ENCODE measurements at places on chromosomes 2 and 18.

DNA sequence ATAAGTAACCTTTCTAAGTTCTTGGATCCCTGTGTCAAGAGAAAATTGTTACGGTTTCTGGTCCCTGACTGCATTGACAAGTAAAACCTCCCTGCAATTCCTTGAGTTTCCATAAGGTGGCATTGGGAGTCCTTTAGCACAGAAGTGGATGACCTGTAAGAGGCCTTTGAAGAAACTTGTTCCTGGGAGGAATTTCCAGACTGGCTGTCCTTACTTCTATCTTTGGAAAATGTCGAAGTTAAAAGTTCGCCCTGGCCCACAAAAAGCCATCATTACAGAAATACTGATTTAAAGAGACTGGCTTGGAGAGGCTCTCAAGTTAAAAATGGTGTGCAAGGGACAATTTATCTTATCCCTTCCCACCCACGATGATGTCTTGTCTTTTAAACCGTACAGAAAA is 218.4 kb downstream of the CDH20 start:
- peak; percentile 78 for DNase-seq

- DNase-seq = peak; percentile 10
These were observed 161.7 kb downstream of the PARD3B start for GRCh38 chr2:204706939-204707338.

- peak; percentile 77 for DNase-seq
These were observed 22.0 kb downstream of the GPC1 start for GRCh38 chr2:240457223-240458043.

DNA sequence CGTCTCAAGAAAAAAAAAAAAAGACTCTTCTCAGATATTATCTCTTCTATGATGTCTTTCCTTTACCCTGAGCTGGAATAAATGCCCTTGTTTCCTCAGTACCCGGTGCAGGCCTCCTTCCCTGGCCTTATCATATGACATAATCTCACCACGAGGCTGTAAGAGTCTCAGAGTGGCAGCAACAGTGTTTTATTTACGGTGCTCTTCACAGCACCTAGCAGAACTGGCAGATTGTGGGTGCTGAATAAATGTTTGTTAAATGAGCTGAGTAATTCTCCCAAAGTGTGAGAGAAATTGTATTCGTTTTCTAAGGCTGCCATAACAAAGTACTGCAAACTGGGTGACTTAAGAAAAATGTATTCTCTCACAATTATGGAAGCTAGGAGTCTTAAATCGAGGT is 82.8 kb upstream of the CD28 start:
- DNase-seq = no peak

DNA sequence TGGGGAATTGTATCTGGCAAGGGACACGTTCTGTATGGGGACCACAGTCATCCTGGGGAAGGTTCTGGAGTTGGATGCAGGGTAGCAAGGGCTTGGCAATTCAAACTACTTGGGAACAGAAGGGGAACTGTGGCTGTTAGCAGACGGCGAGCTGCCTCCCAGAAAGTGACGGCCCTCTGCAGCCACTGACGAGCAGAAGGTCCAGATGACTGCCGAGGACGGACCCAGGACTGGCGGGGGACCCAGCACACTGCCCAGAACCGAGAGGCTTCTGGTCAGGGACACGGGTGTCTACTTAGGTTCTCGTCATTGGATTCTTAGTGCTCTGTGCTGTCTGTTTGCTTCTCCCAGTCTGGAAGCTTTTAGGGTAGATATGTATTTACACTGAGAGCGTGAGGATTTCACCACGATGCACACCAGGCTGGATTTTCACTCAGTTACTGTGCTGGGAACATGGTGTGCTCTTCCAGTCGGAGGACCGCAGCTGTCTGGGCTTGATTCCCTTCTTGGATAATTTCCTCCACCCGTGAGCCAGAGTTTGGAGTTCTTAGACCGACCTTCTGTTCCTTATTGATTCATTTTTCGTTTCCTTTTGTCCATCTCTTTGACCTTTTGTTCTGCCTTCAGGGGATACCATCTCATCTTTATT is 13.4 kb downstream of the GPR35 start:
- DNase-seq = no peak

GRCh38 chr18:74172697-74173433 is 24.5 kb downstream of the TIMM21 start:
- no peak for DNase-seq

- DNase-seq = no peak
These were observed 332.8 kb upstream of the UBE2E3 start for GRCh38 chr2:180647621-180648020.

DNA sequence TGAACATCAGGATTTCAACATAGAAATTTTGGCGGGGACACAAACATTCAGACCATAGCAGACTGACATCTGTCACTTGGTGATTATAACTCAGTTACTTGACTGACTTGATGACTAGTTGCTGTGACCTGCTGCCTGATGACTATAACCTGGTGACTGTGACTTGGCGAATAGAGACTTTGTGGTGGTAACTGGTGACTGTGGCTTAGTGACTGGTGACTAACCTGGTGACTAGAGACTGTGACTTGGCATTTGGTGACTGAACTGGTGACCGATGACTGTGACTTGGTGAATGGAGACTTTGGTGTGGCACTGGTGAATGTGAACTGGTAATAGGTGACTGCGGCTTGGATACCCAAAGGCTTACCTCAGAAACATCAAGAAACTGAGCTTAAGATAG is 563.1 kb upstream of the FAM98A start:
- no peak for DNase-seq

DNA sequence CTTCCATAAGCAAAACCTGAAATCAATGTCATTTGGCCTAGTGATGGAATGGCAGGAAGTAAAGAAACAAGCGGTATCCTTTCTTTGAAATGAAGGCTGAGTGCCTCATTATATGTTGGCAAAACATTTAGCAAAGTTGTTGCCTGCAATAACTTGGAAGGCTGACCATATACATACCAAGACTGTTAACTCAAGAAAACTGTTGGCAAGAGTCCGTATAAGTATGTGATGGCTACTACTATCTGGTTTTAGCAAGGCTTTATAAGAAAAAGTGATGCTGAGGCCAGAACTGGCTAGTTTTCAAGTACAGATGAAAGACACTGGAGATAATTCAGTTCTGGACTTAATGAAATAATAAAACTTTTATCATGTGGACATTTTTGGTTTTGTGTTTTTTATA is 356.2 kb downstream of the ZNF521 start:
- DNase-seq = no peak

GRCh38 chr2:128037649-128038048 is 9.8 kb upstream of the SAP130 start:
- DNase-seq = no peak

DNA sequence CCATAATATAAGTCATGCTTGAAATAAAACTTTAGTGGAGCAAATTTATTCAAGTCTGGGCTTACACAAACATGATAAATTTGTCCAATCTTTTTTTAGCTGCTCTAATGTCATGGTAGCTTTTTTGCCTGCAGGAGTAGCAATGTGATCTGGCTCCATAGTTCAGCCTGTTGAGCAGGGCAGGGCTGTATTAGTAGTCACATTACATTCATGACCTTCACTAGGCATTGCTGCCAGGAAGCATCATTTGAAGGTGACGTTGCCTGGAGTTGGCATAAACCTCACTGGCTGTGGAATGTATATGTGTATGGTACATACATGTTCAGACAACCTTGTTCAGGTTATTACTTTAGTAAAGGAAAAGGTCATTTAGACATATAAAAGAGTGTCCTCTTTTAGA is 76.6 kb downstream of the CCDC85A start:
- no peak for DNase-seq

- DNase-seq = no peak
These were observed 237.6 kb downstream of the THSD7B start for GRCh38 chr2:137002896-137003295.

DNA sequence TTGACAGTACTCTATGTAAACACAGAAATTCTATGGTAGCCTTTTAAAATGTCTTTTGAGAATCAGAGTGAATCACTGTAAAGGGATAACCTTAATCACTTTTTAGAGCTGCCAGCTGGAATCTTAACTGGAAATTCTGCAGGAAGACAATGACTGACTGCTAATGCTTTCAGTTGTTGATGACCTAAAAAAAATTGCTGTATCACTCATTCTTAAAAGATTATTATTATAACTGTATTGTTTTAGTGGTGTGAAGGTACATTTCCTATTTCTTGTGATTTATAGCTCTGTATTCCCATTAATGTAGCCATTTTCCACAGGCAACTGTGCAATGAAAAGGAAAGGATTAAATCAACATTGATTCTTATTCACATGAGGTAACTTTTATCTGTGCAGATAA is 260.5 kb downstream of the CALCRL start:
- DNase-seq = no peak

DNA sequence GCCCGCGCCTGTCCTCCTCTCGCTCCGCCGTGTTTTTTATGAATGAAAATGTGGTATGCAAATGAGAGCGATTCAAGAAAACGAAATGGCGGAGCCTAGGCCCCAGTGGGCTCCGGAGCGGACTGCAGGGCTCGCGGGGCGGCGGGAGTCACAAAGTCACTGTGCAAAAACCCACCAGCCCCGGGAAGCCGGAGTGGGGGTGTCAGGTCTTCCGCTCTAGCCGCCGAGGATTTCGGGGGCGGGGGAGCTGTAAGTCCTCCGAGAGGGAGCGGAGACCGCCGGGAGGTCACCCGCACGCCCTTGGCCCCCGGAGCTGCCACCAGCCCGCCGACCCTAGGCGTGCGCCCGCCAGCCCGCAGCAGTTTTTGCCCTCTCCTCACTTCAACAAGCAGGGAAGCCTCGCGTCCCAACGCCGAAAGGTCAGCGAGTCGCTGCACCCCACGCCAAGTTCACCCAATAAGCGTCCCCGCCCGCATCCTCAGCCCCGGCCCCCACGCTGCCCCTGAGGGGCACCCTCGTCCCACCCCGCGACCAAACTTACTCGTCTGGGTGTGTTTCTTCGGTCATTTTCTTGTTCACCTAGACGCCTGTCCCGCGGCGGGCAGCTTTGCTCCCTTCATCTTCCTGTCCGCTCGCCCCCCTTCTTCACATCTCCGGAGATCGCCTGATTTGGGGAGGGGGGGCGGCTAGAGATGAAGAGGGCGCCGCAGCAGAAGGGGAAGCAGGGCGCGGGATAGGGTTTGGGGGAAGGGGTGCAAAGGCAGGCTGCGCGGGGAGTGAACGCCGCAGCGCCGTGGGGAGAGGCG is 775 bp downstream of the SPRED2 start:
- peak; percentile 29 for DNase-seq

- no peak for DNase-seq
These were observed 167.5 kb downstream of the UBR3 start for GRCh38 chr2:169994752-169995151.

DNA sequence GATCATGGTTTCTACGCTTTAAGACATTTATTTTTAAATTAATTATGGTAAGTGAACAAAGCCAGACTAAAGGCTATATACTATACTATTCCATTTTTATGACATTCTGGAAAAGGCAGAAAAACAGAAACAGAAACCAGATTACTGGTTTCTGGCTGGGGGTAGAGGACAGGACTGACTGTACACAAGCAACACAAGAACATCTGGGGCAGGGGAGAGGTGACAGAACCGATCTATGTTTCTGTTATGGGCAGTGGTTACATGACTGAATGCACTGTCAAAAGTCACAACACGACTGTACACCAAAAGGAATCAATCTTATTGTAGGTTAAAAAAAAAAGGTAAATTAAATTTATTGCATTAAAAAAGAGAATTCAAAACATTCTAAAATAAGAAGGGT is 64.7 kb downstream of the PTPN2 start:
- no peak for DNase-seq

DNA sequence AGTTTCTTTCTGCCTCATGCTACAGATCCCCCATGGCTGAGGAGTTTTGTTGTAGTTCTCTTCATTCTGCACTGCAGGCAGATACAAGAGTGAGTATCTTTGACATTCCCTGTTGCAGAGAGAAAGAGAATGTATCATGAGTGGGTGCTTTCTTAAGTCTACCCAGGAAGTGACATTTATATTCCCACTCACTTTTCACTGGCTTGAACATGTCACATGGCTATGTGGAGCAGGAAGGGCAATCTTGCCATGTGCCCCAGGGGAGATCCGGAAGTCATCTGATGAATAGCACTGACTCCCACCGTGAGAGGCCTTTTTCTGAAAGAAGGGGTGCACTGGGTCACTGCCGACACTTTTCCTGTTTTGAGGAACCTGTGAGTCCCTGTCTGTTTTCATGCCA is 66.4 kb upstream of the BOD1L2 start:
- DNase-seq = no peak

DNA sequence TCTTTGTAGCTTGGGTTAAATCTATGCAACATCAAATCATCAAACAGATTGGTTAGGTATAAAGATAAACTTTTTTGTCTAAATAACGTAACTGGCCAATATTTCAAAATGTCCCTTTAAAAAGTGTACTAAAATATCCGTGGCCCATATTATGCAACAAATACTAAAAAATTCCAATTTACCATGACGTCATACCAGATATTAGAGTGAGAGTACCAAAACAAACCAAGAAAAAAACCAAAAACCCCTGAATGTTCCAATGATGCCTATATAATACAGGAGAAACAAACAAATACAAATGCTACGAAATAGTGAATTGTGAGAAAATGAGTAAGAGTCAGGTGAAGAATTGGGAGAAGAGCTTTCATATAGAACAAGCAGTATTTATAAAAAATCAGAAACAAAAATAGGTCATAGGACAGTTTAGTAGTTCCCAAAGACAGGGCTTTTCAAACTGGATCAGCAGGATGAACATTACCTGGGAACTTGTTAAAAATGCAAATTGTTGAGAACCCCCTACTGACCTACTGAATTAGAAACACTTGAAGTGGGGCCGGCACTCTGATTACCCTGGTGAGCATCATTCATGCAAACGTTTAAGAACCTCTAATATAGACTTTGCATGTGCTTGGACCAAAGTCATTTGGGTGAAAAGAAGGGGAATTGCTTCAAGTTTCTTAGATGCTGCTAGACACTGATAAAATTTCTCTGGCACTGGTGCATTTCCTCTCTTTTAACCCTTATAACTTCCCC is 753.7 kb downstream of the DSC3 start:
- no peak for DNase-seq

- DNase-seq = no peak
These were observed 22.4 kb upstream of the CCBE1 start for GRCh38 chr18:59719544-59720181.

DNA sequence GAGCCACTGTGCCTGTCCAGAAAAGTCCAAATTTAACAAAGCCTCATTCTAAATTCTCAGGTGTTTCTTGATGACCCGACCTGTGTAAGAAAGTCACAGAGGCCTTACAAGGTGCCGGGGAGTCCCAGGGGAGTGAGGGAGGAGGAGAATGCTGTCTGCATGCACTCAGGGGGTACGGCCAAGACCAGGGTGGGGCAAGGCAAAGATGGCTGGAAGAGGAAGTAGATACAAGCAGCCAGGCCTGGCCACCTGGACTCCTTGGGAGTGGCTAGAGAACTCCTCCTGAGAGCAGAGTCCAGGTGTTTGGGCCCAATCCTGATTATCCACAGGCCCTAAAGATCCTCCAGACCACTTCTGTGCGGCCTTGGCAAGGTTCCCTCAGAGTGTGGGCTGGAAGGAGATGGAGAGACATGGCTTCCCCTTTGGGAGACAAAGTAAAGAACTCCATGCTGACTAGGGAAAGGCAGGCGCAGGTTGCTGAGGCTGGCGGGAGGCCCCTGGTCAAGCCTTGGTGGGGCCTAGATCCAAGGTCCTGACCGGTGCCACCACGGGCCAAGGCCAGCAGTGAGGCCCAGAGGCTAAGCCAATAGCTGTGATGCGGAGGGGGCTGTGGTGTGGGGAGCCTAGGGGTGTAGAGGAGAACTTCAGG is 74.7 kb downstream of the COPS8 start:
- no peak for DNase-seq
